ENCODE measurements at places on chromosomes 6 and 20.
A peak's percentile ranks its signal among the peaks of the same experiment; 100 is the strongest.

GRCh38 chr6:166951670-166952060 lies 4.7 kb downstream of the RNASET2 start:
- no peak for DNase-seq

GRCh38 chr6:71056656-71057055 lies 99.8 kb upstream of the B3GAT2 start:
- no peak for DNase-seq

DNA sequence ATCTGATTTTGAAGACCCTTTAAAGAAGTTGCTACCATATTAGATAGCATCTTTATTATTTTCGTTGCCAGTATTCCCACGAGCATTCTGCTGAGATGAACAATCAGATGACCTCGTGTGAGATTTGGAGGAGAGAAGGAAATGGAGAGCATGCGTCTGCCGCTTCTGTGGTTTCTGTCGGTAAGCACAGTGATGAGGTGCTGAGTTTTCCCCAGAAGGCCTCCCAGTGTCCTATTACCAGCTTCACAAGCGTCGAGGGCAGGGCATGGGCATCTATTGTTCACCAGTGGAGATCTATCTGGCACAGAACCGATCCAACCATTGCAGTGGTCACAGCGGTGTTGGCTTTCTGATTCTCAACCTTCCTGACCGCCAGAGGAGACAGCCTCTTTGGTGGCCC lies 29.4 kb downstream of the TRAF3IP2 start:
- DNase-seq = peak; percentile 71

DNA sequence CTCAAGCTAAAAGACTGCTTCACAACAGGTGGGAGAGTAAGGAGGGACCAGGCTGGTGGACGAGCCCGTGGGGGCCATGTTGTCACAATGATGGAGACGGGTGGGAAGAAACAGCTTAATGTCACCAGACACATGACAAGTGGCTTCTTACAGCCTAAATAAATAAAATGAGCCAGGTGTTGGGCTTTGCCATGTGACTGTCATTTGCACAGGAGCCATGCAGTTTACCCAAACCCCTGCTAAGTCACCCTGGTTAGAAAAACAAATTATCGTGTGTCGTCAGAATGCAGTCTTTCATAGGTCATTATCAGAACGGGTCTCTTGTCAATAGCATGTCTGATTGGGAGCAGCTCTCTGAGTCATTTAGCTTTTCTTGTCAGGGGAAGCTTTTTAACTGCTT lies 18.5 kb downstream of the BTBD3 start:
- peak; percentile 83 for DNase-seq

DNA sequence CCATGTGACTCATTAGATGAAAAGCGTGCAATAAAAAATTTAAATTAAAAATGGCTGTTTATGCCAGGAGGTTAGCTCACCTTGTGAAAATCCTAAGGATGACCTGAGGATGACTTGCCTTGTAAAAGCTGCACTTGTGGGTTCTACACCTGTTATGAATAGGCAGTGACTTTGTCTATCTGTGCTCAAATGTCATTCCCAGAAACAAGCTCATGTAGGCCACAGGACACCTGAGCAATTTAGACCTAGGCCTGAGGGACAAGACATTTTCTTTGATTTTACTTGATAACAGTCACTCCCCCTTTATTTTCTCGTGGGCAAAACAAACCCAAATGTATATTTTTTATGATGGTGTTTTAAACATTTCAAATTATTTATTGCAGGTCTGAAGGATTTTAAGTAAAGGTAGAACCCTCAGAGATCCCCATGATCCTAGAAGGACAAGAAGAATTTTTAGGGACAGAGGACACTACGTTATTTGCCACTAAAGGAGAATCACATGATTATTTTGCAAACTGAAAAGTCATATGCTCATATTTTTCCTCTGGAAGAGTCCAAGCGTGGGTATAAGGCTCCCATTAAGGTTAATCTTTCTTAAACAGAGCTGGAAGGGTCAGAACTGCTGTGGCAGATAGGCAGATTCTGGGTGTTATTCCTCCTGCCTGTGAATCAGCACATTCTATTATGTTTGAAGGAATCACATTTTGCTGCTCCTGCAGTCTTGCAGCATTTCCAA lies 277.5 kb upstream of the MAN1A1 start:
- DNase-seq = no peak

- no peak for DNase-seq
Observed at GRCh38 chr6:102389994-102390393, 996.5 kb downstream of the GRIK2 start.

GRCh38 chr6:55668591-55668990 lies 89.6 kb upstream of the HMGCLL1 start:
- DNase-seq = no peak

DNA sequence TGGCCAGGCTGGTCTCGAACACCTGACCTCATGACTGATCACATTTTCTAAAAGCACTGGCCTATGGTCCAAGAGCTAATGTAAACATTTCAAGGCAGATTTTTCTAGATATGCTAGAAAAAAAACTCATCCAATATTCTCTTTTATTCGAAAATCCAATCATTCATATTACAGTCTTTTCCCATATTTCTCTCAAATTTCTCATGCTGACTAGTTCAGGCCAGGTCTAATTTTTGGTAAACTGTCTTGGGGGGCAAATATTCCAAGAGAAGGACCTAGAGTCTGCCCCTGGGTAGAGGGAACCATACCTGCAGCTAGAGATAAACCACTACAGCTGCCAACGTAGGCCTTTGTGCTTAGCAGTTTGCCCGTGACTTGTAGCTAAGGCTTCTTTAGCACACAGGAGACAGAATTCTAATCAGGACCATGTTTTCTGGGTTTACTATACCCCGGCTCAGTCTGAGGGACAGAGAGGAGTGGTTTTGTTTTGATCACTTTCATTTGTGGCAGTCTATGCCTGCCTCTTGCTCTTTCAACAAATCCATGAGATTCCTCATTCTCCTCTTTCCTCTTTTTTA lies 71.8 kb upstream of the CITED2 start:
- no peak for DNase-seq

- DNase-seq = peak; percentile 71
Observed at GRCh38 chr6:37783025-37783855, 36.3 kb upstream of the ZFAND3 start.

GRCh38 chr20:44586289-44586911 lies 4.0 kb downstream of the PKIG start:
- DNase-seq = peak; percentile 28

- DNase-seq = no peak
Observed at GRCh38 chr6:20542927-20543602, 8.8 kb downstream of the CDKAL1 start.

DNA sequence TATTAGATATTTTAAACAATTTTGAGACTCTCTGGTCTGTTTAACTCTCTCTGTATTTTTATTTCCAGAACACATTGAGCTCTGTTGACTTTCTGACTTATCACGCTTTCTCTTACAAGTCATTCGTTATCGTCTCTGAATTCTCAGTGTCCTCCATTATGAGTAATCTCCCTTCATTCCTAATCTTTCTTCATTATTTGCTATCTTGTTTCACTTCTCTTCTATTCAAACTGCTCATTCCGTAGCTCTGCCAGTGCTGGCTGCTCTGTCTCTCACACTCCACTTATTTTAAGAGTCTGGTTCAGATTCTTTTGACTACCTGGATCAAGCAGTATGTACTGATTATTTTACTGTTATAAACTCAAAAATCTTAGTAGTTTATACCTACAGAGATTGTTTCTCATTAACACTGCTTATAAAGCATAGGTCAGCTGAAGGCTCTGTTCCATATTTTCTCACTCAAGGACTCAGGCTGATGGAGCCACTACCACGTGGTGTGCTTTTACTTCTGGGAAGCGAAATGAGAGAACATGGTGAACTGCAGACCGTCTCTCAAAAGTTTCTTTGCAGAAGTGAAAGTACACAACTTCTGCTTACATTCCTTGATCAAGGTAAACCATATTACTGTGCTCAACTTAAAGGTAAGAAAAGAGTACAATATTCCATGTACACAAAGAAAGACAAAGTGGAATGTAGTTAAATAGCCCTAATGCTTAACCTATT lies 485.2 kb downstream of the GRIK2 start:
- DNase-seq = no peak

DNA sequence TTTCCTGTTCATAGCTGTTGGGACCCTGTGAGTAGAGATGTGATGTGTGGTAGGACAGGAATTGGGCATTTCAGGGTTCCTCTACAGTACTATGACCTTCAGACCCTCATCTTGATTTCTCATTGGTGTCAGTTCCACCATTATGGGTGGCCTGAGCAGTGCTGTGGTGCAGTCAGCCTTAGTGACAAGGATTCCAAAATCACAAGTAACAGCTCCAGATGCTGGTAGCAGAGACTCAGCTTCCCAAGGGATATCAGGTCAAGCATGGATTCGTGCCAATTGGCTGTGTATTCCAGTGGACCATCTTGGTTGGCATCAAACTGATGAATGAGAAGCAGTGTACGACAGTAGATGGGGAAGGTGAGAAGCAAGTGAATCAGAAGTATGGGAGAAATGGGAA lies 3.8 kb downstream of the SMIM26 start:
- DNase-seq = no peak

Data from NCI-H1092 treated with DMSO at 0.1 percent for 48 hours (cell line).